ENCODE measurements at places on chromosomes 7 and 10.

DNA sequence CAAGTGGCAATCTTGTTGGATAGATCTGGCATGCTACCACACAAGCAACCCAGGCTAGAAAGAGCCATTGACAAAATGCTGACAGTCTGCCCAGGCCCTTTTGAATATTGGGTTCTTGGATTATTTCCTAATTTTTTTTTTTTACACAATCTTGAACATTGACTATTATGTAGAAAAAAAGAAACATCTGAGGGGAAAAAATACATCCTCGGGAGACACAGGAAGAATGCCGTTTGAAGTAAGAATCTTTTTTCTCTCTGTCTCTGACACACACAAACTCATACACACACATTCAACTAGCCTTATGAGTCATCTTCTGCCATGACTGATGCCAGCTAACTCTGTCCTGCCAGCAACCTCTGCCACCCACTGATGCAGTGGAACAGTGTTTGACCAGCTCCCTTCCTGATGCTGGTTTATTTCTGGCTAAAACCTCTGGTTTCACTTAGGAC is 47.2 kb downstream of the SORBS1 start:
- no peak for DNase-seq

- DNase-seq, result no peak
Observed at GRCh38 chr10:83820033-83820432, 319.3 kb upstream of the GHITM start.

GRCh38 chr7:5229451-5230264 is 39.6 kb downstream of the WIPI2 start:
- DNase-seq, result no peak

DNA sequence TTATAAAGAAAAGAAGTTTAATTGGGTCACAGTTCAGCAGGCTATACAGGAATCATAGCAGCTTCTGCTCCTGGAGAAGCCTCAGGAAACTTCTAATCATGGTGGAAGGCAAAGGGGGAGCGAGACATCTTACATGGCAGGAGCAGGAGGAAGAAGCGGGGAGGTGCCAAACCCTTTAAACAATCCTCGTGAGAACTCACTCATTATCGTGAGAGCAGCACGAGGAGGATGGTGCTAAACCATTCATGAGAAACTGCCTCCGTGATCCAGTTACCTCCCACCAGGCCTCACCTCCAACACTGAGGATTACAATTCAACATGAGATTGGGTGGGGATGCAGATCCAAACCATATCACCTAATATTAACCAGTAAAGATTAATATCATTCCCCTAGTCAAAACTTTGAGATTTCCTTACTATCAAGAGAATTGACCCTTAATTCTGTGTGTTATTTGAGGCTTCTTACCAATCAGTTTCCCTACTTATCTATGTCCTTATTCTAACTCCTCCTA is 1.6 kb upstream of the SMO start:
- DNase-seq, result no peak

DNA sequence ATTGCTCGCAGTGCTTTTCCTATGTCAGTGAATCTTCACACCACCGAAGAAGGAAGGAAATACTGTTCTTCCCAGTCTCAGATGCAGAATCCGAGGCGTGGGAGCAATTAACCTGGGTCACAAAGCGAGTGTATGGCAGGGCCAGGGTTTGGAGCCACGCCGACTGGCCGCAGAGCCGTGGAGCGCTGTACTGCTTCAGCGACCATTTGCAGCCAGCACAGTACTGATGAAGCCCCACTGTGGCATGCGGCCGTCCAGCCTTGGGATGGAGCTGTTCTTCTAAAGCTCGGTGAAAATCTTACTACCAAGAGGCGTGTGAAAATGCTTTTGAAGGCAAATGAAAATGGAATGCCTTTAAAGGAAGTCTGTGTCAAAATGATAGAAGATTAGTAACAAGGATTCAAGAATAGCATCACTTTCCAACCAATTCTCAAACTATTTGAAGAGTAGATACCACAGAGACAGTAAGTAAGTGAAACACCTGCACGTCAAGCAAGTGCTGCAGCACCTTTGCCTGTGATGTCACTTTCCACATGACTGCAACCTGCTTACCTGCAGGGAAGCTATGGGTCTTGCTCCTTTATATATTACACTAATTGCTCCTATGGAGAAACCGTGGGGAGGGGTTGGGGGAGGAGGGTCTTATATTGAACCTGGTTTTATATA is 4.9 kb downstream of the PPP2R2D start:
- DNase-seq, result no peak

GRCh38 chr10:31148951-31149350 is 117.3 kb upstream of the ZNF438 start:
- DNase-seq, result no peak

DNA sequence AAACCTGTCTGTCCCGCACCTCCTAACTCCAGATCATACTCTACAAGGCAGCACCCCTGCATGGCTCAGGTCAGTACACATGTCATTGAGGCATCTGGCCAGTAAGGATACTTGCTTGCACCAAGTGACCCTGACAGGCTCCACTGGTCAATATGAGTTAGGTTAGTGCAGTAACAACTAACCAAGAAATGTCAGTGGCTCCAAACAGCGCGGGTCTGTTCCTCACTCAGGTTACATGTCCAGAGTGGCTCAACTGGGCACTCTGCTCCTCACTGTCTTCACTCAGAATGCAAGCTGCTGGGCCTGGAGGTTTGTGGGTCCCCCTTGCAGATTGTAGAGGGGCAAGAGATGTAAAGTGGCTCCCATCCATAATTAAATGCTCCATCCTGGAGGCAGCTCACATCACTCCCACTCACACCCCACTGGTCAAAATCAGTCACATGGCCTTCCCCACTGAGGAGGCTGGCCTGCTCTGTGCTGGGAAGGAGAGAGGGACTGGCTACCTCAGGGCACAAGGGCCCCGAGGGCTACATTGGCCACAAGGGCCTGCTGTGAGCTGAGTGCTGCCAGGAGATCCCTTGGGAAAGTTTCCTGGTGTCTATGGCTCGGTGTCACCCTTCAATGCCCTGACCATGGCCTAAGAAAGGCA is 109.1 kb upstream of the GDF10 start:
- no peak for DNase-seq

GRCh38 chr10:47164126-47164799 is 135.7 kb upstream of the GDF10 start:
- DNase-seq, result no peak
